ENCODE measurements at places on chromosomes 4 and X.

DNA sequence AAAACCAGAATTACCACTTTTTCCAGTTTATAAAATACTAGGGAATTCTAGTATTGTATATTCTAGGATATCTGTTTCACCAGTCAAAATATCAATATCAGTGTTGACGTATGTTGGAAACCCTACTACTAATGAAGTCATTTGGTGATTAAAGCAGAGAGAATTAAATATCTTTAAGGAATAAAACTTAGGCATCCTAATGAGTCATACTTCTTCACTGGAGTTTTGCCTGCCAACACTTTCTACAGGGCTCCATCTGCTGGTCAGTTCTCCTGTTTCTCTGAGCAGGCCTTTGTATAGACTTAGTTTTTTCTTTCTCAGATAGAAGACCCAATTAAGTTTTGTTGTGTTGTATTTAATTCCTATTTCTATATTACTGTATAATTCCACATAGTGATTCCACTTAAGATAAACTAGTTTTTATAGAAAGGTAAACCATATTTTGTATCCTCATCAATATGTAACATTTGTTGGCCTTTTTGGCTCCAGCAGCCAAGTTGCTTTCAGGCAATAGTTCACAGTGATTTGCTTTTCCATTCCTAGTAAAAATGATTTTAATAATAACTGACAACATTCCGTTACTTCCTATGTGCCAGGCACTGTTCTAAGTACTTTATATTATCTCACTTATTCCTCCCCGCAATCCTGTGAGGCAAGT, 3.5 kb downstream of the AP1AR start:
- DNase-seq, result peak; percentile 75

DNA sequence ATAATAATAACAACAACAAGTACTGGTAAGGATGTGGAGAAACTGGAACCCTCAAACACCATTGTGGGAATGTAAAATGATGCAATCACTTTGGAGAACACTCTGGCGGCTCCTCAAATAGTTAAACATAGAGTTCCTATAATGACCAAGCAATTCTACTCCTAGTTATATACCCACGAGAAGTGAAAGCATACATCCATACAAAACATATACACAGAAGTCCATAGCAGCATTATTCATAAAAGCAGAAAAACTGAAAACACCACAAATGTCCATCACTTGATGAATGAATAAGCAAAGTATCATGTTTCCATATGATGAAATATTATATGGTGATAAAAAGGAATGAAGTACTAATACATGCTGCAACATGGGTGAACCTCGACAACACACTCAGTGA, 116.7 kb downstream of the AMELX start:
- no peak for DNase-seq

DNA sequence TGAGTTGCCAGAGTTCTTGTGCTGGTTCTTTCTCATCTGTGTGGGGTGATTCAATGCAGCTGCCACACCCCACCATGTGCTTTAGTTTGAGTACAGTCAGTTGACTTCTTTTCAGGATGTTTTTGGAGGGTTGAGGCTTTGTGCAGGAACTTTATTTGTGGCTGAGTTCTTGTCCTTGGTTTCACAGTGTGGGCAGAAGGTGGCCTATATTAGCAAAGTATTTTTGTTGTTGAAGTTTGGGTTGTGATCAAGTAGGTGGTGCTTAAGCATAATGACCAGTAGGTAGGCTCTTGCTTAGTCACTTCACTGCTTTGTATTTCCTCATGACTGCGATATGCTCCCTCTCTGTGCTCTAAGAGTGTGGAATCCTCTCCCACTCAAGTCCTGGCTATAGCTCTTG, 80.3 kb downstream of the ARHGAP24 start:
- no peak for DNase-seq

DNA sequence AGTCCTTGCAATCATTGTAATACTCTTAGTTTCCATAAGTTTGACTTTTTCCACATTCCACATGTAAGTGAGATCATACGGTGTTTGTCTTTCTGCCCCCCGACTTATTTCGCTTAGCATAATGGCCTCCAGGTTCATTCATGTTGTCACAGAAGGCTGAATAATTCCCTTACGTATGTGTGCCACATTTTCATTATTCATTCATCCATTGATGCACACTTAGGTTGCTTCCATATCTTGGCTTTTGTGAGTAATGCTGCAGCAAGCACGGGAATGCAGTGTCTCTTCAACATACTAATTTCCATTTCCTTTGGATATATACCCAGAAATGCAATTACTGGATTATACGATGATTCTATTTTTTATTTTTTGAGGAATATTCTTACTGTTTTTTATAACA, 22.0 kb upstream of the VEGFC start:
- no peak for DNase-seq

DNA sequence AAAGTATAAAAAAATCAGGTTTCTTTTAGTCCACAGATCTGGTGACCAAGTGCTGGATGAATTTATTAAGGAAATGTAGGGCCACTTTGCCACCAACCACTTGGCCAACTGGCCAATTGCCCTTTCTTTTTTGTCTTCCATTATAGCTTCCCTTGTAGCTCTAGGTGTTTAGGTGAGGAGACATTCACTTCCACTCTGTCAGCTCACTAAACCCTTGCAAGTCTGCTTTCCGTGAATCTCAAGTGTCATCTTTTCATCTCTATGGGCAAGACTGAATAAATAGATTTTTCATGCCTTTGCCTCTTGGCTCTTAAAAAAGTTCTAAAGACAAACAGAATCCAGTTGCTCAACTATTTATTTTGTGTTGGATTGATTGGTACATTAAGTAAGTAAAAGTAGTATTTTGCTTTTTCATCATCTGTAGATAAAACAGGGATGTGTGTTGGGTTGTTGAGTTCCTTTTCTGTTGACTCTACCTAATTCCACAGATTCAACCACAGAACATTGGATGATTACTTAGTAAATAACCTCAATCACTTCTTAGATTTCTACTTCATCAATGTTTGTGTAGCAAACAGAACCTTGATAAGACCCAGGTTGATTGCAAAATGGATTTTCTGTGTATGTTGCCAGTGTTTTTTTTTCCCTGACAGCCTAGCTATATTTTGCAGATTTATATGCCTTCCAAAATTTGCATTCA, 68.1 kb upstream of the GRXCR1 start:
- DNase-seq, result no peak

DNA sequence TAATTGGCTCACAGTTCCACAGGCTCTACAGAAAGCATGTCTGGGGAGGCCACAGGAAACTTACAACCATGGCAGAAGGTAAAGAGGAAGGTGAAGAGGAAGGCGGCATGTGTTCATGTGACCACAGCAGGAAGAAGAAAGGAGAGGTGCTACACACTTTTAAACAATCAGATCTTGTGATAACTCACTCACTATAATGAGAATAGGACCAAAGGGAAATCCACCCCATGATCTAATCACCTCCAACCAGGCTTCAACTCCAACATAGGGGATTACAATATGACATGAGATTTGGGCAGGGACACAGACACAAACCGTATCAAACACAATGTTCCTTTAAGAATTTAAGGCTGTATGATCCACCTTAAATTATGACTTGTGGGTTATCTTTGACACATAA, 10.5 kb upstream of the PGM2 start:
- DNase-seq, result no peak

- DNase-seq, result no peak
Measured at GRCh38 chr4:18057821-18058533, 36.4 kb upstream of the LCORL start.

GRCh38 chr4:184280137-184280536, 62.5 kb upstream of the ENPP6 start:
- DNase-seq, result no peak

DNA sequence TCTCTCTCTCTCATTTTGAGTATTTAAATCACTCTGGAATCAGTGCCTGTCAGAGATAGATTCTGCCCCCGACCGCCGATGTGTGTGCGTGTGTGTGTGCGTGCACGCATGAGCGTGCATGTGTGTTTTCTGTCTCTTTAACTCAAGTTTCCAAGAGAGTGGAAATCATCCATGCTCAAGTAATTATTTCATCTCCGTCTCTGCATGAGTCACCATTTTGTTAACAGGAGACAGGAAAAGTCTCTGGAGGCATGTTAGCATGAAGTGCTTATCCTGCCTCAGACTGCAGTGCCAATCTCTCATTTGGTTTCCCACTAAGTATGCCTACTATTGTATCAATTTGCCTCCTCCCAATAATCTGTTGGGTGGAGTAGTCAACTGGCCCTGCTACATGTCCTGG, 182.9 kb upstream of the NHS start:
- no peak for DNase-seq

DNA sequence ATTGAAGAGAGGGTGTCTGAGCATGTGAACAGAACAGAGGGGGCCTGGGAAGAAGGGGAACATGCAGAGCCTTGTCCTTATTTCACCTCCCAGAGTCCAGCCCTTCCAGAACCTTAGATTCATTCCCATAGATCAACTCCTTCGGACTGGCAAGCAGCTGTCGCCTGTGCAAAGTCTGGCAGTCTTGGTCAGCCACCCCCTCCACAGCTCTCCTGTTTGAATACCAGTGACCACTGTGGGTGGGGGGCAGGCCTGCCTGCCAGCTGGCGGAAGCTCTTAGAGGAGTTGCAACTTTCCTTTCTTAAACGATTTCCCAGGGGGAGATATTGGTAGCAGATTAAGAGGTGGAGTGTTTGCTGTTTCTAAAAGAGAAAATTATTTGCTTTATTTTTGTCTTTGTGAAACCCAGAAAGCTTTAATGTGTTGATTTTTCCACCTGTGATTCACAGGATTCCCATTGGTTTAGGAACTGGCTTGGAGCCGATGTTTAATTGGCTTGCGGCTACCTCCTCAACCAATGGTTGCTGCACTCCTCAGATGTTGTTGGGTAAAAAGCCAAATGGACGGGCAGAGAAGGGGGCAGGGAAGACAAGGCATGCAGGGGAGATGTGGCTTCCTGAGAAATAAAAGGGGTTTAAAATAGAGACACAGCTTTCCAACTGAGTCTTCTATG, 62.2 kb upstream of the PRPS1 start:
- DNase-seq, result no peak

GRCh38 chrX:42818151-42818921, 40.4 kb upstream of the PPP1R2C start:
- DNase-seq, result no peak

DNA sequence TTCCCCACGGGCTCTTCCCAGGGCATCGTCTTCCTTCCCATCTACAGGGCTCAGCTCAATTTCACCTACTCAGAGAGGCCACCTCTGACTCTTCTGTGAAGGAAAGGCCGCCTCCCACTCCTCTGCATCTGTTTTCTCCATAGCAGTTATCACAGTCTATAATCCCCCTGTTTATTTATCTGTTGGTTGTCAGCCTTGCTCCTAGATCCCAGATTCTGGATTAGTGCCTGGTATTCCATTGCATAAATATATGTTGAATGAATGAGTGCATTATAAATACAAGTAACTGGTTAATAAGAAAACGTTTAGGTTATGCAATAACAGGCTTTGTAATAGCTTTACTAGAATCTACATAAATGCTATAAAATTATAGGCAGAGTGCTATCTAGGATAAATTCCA, 52.9 kb downstream of the NSG1 start:
- no peak for DNase-seq

DNA sequence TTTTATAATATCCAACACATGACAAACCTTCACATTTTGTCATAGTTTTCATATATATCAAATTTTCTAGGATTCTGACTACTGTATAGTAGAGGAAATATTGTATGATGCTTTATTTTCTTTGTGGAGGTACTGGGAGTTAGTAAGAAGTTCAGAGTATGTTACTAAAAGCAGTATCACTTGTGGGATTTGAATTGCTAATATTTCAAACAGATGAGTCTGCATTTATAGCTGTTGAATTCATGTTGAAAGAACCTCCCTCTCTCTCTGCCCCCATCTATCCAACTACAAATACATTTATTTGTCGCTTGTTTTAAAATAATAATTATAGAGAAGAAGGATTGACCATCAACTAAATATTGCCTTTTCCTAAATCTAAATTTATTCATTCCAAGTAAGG, 29.8 kb upstream of the MAPK10 start:
- DNase-seq, result no peak

- DNase-seq, result peak; percentile 91
Measured at GRCh38 chrX:53284684-53285447, 3.5 kb upstream of the IQSEC2 start.

DNA sequence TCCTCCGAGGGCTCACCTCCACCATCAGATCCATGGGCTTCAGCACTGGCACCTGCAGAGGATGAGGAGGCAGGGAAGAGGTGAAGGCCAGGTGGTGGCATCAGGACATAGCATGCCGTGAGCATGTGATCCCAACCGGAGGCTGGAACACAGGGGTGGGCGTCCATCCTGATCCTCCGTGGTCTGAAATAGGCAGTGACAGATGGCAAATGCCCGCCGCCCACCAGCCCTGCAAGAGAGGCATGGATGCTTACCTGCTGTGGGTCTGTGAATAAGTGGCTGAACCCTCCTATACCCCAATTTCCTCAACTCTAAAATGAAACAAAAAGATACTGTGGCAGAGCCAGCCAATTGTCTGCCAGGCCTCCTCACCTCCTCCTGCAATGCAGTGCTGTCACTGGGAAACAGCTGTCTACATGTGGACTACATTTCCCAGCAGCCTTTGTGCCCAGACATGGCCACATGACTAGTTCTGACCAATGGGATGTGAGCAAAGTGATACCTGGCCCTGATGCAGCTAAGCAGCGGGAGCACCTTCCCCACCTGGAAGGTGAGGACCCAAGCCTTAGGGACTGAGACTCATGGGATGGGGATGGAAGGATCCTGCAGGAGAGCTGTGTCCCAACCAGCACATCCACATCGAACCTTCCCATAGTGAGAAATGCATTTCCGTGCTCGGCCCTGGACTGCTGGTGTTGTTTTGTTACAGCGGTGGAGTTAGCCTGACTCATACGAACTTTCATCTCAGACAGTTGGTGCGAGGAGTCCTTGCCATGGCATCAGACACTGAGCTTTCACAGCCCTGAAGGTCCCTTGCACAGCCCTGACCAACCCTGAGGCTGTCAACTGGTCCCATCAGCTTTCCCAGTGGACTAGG, 99.5 kb downstream of the PPP2R2C start:
- no peak for DNase-seq

DNA sequence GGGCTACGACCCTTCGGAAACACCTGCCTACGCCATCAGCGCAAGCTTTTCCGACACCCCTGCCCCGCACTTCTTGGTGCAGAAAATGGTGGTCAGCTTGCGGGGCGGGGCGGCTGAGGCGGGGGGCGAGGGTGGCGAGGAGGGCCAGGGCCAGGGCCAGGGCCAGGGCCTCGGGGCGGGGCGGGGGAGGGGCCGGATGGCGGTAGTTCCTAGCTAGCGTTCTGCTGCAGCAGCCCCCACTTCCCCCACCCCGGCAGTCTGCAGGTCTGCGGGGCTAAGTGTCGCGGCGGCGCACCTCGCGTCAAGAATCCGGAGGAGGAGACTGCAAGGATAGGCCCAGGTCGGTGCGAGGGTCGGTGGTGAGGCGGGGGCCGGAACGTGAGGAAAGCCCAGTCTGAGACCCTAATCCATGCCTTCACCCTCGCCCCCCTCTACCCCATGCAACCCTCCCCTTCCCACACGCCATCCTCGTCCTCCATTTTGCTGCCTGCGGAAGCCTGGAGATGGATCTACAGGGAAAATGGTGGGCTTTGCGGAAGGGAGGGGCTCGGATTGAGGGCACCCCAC, 600 bp downstream of the BEX4 start:
- no peak for DNase-seq

DNA sequence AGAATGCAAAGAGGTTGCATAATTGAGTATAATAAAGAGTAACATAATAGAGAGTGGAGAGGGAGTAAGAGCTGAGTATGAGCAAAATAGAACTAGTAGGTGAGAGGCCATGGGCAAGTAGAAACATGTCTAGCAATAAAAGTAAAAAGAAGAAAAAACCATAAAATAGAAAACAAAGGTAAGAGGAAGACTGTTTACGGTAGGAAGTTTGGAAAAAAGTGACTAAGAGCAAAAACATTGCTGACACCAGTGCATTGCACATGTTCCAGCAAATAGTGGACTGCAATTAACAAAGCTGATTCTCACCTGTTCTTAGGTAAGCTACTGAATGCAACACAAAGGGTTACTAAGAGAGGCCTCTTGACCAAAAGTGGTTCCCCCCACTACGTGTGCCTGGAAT, 202.9 kb downstream of the TEX13A start:
- DNase-seq, result no peak
